ENCODE measurements at places on chromosomes 11 and 22.

DNA sequence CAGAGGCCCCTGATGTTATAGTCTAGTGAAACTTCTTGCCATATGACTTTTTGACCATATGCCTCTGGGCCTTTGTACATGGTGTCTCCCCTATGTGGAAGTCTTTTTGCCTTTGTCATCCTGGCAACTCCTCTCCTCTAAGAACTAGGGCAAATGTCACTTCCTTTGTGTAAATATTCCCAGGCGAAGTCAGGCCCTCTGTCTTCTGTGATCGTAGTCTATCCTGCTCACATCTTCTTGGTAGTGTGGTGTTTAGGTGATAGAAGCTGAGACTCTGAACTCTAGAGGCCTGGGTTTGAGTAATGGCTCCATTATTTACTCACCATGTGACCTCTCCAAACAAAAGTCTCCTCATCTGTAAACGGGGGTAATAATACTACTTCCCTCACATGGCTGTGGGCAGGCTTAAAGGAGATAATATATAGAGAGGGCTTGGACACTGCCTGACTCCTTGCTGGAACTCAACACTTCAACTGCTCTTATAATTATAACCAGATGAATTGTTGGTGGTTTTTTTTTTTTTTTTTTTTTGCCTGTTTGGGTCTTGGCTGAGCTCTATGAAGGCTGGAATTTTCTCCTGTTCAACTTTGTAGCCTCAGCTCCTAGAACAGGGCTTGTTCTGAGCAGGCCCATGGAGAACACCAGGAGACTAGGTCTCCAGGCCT lies 43.8 kb downstream of the INSC start:
- no peak for DNase-seq

DNA sequence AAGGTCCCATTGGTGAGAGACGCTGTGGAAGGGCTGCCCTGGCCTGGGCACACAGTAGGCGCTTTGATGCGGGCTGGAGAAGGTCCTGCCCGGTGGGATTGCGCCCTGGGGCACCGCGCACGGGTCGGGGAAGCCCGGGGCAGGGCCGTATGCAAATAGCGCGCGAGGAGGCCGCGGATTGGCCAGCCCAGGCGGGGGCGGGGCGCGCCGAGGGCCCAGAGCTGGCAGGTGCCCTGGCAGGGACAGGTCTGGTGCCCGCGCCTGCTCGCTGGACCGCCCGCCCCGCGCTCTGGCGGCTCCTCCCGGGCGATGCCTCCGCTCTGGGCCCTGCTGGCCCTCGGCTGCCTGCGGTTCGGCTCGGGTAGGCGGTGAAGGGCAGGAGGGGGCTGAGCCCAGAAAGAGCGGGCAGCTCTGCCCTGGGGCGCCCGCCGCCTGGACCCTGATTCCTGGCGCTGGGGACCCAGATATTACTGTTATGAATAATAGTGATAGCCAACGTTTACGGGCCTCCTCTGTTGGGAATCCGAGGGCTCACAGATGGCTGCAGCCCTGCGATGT lies at the start of gene UPK3A:
UPK3A (plus strand) TSS at position 245 of the 558 bp plus-strand sequence; CDS start at position 310, 65 bp downstream.
- no peak for DNase-seq

DNA sequence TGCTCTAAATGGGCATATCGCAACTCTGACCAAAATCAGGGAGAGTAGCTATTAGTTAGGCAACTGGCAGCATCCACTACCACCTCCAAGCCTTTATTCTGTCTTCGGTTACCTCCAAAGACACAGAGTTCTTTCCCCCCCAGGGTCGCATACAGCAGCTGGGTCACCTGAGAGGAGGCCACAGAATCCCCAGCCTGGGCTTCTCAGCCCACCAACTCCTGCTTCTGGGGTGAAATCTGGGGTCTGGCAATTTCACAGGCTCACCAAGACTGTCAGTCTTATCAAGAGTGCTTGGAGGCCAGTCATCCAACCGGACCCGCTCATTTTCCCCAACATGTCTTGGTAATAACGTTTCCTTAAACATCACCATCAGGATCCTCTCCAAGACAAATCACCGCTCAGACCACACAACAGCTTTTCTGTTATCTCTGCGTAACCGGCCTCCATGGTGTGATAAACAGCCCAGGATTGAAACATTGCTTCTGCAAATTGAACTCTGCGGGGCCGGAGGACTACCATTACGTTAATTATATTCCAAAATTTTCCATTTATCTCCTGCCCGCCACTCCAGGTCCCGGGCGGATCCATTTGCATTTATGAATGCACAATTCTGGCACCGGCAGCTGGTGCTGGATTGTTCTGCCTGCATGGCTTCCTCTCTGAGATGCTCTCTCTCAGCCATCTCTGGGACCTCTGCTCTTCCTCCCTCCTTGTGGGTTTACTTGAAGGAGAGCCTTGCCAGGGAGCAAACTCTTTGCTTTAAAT lies 35.6 kb downstream of the RTL6 start:
- DNase-seq = no peak

- DNase-seq = no peak
Observed at GRCh38 chr11:67396259-67396581, 4.4 kb downstream of the RAD9A start.

DNA sequence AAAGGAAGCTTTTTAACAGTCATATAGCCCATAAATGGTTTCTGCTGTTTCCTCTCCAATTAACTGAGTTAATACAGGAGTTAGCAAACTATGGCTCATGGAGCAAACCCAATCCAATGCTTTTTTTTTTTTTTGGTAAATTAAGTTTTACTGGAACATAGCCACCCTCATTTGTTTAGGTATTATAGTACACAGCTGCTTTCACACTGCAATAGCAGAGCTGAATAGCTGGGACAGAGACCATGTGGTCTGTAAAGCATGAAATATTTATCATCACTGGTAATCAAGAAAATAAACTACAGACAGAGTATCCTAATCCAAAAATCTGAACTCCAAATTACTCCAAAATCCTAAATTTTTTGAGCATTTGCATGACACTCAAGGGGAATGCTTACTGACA lies 53.7 kb downstream of the RDX start:
- DNase-seq = no peak

All from AG09309 (cell line).